ENCODE measurements at places on chromosomes 2 and 18. TPM values are rescaled to one million over a fixed set of nuclear protein-coding genes. Genes with fewer than 3 reads are reported as not detected.

MAL gene
- total RNA-seq = not detected

BAZ2B gene
- total RNA-seq = 56.8 TPM

MYOM1 gene
- 1.9 TPM for total RNA-seq

TRPM8 gene
- total RNA-seq = 0.53 TPM

FTCDNL1 gene
- total RNA-seq = 0.53 TPM

RAB27B gene
- 5.0 TPM for total RNA-seq

ABCG5 gene
- total RNA-seq = under 0.01 TPM

IL36G gene
- not detected for total RNA-seq

RND3 gene
- total RNA-seq = 285 TPM

MARCHF4 gene
- total RNA-seq = 2.1 TPM

METAP1D gene
- total RNA-seq = 4.1 TPM

ACADL gene
- total RNA-seq = 0.26 TPM

TMEM200C gene
- total RNA-seq = 0.06 TPM

EML6 gene
- total RNA-seq = 0.87 TPM

COL5A2 gene
- total RNA-seq = 403 TPM

UPP2 gene
- not detected for total RNA-seq

All from aortic smooth muscle cell (primary cell).